ENCODE measurements at places on chromosomes 3 and 15.

GRCh38 chr3:3101660-3102458 lies 8.3 kb downstream of the IL5RA start:
- DNase-seq: no peak

- no peak for DNase-seq
Measured at GRCh38 chr15:92801774-92802464, 98.2 kb upstream of the CHD2 start.

- no peak for DNase-seq
Measured at GRCh38 chr3:132753946-132754345, 31.7 kb upstream of the NPHP3 start.

DNA sequence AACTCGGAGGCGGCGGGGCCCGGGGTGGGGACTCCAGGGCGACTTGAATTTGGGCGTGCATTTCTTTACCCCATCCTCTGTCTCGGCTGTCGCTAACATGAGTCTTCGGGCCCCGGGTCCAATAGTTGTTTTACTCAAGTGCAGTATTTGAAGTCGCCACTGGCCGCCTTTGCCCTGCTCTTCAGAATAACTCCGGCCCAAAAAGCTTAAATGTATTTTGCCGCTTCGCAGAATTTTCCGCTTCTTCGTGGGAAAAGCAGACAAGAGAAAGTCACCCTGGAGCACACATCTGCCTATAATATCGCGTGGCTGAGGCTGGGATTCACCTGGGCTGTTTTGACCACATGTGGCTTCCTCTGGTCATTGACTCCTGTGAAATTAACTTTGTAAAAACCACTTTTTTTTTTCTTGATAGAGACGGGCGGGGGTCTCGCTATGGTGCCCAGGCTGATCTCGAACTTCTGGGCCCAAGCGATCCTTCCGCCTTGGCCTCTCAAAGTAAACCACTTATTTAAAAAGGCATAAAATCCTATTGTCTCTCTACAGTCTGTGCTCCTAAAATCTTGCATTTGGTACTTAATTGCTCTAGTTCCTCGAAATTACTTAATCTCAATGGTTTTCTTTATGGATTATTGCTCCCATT lies 676 bp downstream of the CNOT10 start:
- no peak for DNase-seq

GRCh38 chr15:31024330-31024729 lies 32.9 kb upstream of the MTMR10 start:
- no peak for DNase-seq

GRCh38 chr3:31413515-31413914 lies 119.2 kb upstream of the STT3B start:
- no peak for DNase-seq

DNA sequence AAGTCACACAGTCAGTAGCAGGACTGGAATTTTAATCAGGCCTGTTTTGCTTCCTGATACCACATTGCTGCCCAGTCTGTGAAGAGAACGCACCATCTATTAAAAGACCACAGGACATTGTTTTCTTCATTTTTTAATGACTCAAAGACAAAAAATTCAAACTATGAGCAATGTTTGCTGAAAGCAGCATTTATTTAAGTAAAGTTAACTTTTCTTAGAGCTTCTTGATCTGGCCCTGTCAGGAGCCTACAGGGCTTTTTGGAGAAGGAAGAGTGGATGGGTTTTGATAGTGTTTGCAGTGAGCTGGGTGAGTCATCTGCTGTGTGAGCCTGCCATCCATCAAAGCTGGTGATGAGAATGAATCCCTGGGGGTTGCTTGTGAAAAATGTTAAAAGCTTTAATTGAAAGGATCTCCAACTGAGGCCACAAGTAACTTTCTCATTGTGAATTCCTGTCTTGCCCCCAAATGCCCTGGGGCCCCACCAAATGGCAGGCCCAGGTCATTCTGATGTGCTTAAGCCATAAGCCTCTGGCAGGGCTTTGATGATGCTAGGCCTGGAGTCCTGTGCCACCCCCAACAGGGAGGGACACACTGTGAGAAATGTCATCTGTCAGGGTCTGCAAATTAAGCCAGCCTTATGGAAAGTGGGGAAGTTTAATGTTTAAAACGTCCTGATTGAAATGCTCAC lies 136.2 kb upstream of the PFN2 start:
- DNase-seq: no peak

- DNase-seq: no peak
Measured at GRCh38 chr3:37899711-37900306, 38.1 kb downstream of the CTDSPL start.

DNA sequence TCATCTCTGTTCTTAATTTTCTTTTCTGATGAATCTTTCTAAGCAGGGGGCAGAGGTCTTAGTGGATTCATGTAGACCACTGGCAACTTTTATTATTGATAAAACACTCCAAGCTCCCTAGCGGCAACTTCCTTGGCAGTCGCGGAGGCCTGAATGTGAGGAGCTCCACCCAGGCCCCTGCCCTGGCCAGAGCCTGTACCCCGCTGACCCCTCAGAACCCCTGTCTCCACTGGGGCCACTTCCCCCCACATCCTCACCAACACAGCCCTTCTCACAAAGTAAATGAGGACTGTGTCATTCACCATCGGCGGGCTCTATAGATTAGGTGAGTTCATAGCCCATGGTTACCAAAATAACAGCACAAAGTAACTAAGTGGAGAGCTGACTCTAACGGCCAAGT lies 111.6 kb downstream of the TPRA1 start:
- DNase-seq: no peak

- DNase-seq: no peak
Measured at GRCh38 chr3:21752749-21753347, 1.8 kb upstream of the ZNF385D start.

All from vagina (tissue), 2 donors.